Stimulated activated CD8-positive, alpha-beta memory T cell treated with anti-CD3 and anti-CD28 coated beads, Interleukin-15, amount 100 ng/mL, for 24 hours (primary cell): ENCODE measurements at places on chromosomes 4 and X.

DNA sequence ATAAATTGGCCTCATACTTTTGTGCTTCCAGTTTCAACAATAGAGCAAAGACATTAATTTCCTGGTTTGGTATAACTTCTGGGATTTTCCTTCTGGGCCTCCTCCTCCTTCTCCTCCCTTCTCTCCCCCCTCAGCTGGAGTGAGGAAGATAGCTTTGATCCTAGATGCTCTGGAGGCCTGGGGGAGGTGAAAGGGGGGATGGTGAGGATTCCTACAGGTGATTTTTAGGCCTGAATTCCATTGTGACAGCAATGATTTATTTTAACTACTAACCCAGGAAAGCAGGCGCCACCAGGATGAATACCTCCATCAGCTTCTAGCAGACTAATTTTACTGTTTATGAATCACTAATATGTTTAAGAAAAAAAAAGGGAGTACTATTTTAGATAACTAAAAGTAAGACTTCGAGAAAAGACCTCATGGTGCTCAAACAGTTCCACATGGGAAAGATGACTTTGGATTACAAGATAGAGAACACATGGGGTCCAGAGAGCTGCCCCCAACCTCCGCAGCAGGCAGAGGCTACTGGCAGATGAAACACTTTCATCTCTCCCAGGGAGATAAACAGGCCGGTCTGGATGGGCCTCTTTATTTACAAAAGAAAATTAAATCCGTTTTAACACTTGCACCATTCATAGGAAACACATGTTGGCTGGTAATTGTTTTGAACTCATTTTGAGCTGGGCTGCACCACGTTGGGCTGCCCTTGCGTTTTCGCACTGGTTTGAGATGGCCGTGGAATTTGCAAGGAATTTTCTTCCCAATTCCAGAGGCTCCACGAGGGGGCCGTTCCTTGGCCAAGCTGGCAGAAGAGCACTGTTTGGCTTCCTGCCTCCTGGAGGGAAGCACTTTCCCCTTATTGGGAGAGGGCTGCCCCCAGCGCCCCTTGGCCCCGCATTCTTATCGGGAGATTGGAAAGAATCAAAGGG is 125.1 kb upstream of the STX18 start:
- no peak for DNase-seq

DNA sequence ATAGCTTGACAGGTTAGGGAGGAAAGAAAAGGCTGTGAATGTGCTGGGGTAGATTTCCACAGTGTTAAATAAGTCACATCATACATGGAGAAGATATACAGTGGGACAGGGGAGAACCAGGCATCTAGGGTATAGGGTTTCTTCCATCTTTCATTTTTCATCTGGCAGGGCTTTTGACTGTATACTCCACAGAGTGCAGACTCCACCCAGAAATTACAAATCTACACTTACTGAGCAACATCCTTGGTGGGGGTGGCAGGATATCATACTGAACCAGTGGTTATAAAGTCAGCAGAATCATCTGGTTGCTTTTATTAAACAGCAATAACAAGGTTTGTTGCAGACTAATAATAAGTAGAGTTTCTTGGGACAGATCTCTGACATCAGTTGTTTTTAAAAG is 154.2 kb downstream of the NPNT start:
- DNase-seq = no peak

DNA sequence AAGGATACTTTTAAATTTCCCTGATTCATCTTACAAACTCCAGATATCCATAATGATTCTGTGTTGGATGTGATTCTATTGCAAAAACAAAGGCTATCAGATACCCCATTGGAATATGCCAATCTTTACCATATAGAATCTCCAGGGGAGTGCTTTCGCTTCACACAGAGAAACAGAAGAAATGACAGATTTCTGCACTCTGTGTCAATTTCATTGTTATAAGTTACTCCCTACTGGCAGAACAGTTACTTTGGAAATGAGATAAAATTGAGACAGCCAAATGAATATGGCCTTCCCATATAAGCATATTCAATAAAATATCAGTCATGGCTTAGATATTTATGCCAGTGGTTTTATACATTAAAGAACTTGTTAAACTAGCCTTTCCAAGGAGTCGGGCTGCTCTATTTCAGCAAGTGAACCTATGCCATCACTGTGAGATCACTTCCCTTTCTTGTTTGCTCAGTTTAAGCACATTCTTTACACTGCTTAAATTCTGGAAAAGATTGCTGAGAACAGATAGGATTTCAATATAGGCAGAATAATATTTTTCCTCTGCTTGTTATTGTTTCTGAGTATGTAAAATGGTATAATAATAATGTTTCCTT is 127.5 kb upstream of the ANXA10 start:
- no peak for DNase-seq

GRCh38 chr4:2810388-2810787 is 17.5 kb downstream of the SH3BP2 start:
- no peak for DNase-seq

- DNase-seq = no peak
These were observed 45.1 kb upstream of the HSD17B10 start for GRCh38 chrX:53479301-53479700.

DNA sequence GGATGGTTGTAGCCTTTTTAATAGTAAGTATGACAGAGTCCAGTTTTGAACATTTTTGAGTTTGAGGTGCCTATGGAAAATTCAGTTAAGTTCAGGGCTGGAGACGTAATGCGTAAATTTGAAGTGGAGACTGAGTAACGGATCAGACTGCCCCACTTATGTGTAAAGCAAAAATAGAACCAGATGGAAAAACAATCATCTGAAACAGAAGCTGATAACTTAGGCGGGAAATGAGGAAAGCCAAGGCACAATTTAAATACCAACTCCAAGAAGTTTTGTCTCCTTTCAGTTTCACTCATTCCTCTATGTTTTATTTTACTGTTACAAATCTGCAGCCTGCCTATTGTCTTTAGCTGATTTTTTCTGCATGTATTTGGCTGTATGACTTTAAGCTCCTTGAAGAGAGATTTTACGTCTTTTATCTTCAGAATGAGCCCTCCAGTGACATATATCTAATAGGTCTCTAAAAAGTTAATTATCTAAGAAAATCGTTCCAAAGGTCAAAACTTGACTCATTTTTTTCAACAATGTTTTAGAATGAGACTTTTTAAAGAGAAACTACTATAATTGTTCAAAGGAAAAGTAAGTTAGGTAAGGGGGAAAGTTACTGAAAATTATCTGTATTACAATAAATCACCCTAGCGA is 1.1 kb downstream of the SGCB start:
- no peak for DNase-seq

DNA sequence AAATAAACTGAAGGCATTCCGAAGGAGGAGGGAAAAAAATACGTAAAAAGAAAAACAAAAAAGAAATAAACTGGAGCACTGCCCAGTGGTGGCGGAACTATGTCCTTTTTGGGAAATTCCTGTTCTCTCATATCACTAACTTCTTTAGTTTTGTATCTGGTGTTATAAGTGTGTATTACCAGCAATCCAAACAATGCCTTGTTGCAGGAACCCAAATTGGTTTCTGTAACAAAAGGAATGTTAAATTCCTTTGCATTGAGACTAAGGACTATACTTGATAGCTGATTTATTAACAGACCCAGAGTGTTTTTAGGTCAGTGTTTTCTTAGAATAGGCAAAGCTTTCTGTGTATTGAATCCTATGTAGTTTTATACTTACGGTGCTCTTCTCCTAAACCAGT is 6.6 kb downstream of the CCNG2 start:
- DNase-seq = no peak

DNA sequence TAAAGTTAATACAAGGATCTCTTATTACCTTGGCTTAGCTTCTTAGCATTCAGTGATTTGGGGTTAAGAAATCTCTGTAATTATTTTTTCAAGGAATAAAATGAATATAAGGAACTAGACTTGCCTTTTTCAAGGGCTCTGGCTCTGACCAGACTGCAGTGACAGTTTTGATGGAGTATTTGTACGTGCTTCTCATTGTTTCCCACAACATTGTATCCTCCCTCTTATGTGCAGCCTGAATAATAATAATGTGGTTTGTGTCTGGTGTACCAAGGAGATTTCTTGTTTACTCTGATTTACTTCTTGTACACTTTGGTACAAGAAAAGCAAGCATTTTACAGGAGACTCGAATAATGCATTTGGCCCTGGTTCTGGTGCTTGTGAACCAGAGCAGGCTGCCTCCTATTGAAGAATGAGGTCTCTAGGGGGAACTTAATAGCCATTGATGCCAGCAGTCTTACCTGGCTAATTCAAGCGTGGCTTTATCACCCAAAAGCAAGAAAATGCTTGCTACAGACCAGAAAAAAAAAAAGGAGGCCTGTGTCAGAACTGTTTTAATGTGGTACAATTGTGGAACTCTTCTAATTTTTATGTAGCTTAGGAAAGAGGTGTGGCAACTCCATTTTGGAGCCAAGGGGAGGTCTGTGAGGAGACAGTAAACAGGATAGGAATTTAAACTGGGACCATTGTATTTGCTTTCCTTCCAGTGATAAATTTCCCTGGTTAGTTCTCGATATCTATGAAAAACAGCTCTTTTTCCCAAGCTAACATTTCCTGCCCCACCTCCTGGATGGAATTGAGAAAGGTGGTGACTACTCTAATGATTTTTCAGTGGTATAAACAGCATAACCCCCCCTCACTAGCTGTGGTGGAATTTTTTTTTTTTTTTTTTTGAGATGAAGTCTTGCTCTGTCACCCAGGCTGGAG is 5.6 kb downstream of the OTC start:
- no peak for DNase-seq

DNA sequence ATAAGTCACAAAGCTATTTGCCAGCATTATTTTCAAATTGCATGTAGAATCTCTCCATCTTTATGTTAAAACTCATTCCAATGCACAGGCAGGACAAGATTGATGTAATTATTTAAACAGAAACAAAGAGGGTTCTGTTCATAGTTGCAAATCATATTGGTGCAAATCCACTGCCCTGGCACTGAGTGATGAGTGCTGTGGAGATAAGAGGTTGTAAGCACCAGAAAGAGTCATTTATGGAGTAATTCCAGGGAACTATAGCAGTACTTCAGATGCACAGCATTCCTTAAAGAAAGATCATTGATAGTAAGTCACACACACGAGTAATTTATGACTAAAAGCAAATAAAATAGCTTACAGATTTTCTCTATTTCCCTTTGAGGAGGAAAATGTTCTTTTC is 337.7 kb upstream of the CTSO start:
- DNase-seq = no peak

DNA sequence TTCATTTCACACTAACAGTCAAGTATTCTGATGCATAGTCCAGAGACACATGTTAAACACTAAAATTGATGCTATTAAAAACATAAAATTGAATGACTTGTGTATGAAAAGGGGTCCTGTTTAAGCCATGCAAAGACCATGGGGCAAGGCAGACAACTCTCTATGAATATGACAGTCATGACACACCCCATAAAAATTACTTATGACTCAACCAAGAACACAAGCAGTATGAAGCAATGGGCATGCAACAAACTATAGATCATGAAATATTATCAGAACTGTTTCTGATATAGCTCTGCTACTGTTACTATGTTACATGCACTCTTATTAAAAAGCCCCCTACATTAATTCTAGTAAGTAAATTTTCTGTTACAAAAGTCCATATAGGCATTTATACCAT is 57.5 kb upstream of the ZCCHC13 start:
- DNase-seq = no peak

DNA sequence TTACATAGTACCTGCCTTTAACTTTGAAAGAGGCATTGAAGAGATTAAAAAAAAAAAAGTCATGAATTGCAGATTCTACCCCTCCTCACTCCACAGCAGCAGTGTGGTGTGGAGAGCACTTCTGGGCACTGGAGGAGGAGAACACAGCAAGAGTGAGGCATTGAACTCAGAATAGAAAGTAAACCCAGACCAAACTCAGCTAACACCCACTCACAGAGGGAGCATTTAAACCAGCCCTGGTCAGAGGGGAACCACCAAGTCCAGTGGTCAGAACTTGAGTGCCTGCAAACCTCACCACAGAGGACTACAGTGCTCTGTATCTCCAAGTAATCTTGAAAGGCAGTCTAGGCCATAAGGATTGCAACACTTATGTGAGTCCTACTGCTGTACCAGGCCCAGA is 15.6 kb upstream of the UGT2A1 start:
- no peak for DNase-seq

- no peak for DNase-seq
These were observed 87.2 kb downstream of the CLDN34 start for GRCh38 chrX:10054396-10054795.

DNA sequence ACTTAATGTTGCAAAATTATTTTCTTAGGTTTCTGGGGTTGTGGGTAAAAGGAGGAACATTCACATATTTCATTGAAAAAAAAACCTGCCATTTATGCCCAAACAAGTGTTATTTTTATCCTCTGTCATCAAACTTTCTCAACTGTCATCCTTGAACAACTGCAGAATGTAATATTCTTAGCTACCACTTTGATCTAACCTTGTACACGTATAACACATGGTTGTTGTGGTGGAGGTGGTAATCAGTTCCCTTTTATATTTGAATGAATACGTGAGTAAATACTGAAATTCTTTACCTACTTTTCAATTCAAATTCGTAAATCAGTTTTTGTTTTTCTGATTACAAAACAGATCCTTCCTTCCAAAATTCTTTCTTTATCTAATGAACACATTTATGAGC is 3.8 kb upstream of the AMMECR1 start:
- DNase-seq = no peak

DNA sequence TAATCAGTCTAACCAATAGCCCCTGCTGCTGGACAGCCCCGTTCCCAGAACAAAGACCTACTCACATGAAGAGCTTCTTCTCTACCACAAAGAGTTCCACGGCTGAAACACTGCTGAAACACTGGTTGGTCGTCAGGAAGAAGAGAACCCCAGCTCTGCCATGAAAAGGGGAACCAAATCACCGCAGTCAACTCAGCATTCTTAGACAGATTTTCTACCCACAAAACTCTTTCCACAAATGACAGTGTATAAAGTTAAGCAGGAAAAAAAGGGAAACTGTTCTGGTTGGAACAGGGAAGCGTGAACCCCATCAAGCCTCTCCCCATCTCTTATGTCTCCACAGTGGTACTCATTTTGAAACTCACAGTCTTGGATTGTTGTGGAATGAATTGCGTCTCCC is 57.3 kb downstream of the ABCG2 start:
- DNase-seq = no peak

DNA sequence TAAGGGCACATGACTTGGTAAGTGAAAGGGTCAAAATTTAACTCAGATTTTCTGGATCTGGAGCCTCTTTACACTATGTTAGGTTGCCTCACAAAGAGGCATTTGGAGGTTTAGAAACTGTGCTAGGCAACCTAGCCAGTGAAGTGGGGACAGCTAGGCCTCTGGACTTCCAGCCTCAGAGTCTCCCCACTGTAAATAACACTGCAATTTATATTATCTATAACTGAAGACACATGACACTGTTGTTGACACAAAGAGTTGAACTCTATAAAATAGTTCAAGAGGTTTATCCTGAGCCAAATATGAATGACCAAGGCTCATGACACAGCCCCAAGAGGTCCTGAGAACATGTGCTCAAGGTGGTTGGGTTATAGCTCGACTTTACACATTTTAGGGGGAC is 74.9 kb upstream of the IQCM start:
- no peak for DNase-seq

- no peak for DNase-seq
These were observed 56.7 kb upstream of the RASSF6 start for GRCh38 chr4:73676861-73677323.

GRCh38 chr4:30962939-30963338 is 242.8 kb downstream of the PCDH7 start:
- no peak for DNase-seq
